Suppressor macrophage treated with lipopolysaccharide for 1 hour (primary cell): ENCODE measurements at places on chromosomes 1 and 21.
A peak's percentile ranks its signal among the peaks of the same experiment; 100 is the strongest.

DNA sequence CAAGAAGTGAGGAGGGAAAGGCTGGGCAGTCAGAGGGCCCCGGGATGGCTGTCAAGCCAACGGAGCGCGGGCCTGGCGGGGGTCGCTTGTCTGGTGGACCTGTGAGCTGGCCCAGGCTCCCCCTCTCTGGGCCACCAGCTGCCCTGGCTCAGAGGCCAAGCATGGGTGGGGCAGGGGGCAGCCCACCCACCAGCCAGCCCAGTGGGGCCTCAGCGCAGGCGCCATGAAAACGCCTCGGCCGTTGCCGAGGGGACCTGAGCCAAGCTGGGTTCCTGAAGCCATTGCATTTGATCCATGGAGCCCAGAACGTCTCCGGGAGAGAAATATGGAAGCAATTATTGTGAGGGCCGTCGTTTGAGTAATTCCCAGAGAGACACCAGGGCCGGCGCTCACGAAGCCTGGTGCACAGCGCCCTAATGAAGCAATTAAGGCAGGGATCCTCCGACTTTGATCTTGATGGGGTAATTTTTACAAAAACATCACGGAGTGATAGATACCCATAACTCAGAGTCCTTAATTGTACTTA is 90.5 kb upstream of the TTC34 start:
- DNase-seq = no peak

DNA sequence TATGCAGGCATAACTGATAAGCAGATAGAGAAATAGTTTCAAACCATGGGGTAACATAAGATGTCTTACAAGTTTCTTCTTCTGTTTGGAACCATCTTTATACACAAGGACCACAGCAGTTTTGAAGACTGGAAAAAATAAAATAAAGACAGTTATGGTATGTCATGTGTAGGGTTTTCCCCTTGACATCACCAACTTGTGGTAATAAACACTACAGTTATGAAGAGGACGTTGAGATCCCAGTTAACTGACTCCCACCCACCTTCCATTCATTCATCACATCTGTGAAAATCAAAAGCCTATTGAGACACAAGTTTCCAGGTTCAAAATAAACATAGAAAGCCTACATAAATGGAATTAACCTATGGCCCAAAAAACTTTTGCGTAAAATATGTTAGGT is 92.5 kb upstream of the KRTAP19-8 start:
- peak; percentile 18 for DNase-seq

DNA sequence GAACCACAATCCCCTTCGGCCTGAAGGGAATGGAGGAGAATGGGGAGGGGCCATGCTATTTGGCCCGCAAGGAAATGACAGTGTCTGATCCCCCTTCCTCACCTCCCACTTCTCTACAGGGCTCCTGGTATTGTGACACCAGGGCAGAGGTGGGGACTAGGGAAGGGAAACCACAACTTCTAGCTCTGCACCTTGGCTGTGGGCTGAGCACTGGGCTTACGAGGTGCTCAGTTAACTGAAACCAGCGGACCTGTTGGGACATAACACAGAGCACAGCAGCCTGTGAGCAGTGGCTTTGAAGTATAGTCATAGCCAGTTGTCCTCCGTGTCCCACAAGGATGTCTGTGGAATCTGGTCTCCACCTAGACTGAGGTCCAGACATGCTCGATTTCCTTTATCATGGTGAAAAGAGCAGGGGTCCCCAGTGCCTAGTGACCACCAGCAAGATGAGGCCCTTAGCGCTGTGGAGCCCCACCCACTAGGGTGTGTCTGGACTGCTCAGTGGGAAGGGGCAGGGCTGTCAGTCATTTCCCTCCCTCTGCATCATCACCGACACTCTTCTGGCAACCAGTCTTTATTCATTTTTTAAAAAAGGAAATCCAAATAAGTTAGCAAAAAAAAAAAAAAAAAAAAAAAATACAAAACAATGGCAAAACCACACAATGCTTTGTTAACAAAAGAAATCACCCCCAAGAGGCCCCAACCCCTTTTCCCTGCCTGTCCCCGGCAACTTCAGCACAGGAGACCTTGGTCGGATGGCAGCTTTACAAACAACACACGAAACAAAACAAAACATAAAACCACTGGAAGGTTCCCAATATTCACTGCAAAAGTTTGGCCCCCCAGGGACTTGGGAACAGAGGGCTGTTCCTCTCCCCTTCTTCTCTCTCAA is 3.0 kb downstream of the MYOG start:
- DNase-seq = no peak

DNA sequence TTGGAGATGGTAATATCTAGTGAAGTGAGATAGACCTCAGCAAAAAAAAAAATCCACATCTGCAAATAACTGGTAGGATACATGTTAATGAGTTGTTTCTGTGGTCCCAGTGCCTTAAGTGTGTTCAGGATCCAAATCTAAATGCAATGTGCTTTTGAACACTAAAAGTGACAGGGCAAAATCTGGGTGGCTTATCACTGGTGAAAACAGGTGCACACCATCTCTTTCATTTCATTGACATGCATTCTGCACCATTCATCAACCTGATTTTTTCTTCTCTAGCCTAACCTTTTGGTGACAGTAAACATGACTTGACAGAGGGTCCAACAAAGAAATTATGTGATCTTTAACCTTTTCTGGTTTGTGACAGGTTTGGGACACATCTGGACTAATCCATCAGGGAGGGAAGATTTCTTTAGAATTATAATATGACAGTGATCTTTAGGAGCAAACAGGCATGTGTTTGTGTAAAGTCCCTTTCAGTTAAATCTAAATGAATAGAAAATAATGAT is 201.6 kb upstream of the NEGR1 start:
- no peak for DNase-seq

GRCh38 chr21:37532868-37533780 is 166.6 kb downstream of the DYRK1A start:
- peak; percentile 10 for DNase-seq
